ENCODE measurements at places on chromosomes 13 and 19.

DNA sequence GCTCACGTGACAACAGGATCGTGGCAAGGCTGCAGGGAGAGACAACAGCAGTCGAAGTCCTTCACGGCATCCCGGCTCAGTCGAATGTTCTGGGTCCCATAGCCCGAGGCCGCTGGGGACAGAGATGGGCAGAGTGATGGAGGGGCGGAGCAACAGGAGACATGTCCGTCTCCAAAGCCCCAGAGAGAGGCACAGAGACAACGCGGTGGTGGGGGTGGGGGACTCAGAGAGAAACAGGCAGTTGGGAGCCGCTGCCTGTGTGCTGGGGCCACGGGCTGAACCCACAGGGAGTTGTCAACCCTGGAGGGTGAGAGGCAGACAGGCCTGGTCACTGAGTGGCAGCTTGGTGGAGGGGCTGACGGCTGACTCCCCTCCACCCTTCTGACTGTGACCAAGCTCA lies 20.4 kb downstream of the NOSIP start:
- H3K4me3 ChIP-seq = no peak overlapping the region
- no peak overlapping the region for H3K27ac ChIP-seq
- H3K36me3 ChIP-seq = peaks cover 53% of the 10 kb centered on the region
- H3K4me1 ChIP-seq = peaks cover 12% of the 10 kb centered on the region
- no peaks in the 10 kb centered on the region for H3K27me3 ChIP-seq

DNA sequence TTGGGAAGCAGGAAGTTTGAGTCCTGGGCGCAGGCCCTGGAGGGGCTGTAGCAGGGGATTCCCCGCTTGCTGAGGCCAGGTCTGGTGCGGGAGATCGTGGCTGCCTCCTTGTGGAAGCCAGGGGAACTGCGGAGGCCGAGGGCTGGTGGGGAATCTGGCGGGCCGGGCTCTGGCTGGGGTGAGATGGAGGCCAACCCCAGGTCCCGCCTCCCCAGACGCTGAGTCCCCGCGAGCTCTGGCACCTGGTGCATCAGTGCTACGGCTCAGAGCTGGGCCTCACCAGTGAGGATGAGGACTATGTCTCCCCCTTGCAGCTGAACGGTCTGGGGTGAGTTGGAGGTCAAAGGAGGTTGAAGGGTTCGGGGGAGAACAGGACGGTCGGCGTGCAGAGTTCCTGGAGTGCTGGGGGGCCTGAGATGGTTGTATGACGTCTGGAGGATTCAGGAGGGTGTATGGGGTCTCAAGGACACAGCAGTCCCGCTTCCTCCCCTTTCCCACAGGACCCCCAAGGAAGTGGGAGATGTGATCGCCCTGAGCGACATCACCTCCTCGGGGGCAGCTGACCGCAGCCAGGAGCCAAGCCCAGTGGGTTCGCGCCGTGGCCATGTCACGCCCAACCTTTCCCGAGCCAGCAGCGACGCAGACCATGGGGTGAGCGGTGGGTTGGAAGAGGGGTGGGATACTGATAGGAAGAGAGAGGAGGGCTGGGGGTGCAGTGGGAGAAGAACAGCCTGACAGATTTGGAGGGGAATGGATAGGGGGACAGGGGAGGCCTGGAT lies 13.1 kb downstream of the GRAMD1A start:
- peaks cover 68% of the 10 kb centered on the region for H3K36me3 ChIP-seq
- DNase-seq = peak; percentile 91
- H3K27ac ChIP-seq = no peak overlapping the region
- H3K27me3 ChIP-seq = no peaks in the 10 kb centered on the region
- no peak overlapping the region for H3K4me3 ChIP-seq

- no peak overlapping the region for H3K4me3 ChIP-seq
- no peak overlapping the region for H3K27ac ChIP-seq
- H3K36me3 ChIP-seq = no peaks in the 10 kb centered on the region
Observed at GRCh38 chr13:59846845-59847620, 316.7 kb downstream of the DIAPH3 start.

DNA sequence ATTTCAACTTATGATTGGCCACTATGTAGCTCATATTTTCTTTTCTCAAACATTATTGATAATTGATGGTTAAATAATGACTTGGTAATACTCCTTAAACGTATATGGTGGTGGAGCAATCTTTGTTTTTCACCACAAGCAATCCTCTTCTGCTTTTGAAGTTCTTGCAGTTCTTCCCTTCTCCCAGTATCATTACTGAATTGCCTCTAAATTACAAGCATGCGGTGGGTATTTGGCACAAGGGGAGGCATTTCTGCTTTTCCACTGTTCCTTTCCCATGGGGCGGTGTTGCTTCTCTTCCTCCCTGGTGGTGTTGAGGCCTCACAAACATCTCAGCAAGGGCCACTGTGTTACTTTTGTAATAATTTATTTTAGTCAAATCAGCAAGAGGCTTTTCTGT lies 234.4 kb upstream of the RXFP2 start:
- no peaks in the 10 kb centered on the region for H3K4me1 ChIP-seq
- no peaks in the 10 kb centered on the region for H3K36me3 ChIP-seq
- no peak overlapping the region for H3K27ac ChIP-seq
- DNase-seq = no peak

- peaks cover 11% of the 10 kb centered on the region for H3K4me1 ChIP-seq
- H3K36me3 ChIP-seq = no peaks in the 10 kb centered on the region
- DNase-seq = no peak
- H3K27me3 ChIP-seq = no peaks in the 10 kb centered on the region
- no peak overlapping the region for H3K4me3 ChIP-seq
Observed at GRCh38 chr13:77836423-77836822, 82.2 kb downstream of the EDNRB start.

DNA sequence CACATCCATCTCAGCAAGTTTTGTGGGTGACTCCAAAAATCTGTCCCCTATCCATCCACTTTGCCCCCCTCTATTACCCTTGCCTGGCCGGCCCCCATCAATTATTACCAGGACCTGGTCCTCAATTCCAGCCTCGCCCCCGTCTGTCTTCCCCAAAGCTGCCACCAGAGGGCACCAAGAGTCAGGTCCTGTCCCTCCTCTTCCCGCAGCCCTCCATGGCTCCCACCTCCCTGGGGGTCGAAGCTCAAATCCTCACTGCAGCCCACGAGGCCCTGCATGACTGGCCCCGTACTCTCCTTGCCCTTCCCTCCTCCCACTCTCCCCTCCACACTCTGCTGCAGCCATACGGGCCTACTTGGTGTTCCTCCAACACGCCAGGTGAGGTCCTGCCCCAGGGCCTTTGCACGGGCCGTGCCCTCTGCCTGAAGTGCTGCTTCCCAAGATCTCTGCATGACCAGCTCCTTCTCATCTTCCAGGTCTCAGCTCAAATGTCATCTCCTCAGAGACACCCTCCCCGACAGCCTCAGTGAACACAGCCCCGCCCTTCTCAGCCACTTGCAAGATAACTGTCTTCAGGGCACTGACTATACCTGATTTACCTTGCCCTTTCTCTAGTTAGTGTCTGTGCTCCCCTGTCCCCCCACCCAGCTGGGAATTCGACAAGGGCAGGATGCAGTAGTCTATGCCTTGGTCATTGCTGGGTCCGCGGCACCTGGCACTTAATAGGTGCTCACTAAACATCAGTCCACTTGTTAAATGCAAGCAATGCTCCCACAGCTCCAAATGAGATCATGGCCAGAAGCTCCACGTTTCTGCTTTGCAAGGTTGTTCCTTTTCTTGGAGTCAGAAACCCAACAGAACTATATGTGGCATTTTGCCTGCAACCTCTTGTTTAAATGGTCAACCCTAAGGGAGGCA lies 16.8 kb upstream of the SEMA6B start:
- no peak overlapping the region for H3K4me3 ChIP-seq
- H3K27me3 ChIP-seq = peaks cover 66% of the 10 kb centered on the region
- no peak for DNase-seq

GRCh38 chr19:4559569-4559968 lies at the start of gene SEMA6B:
Gene SEMA6B (minus strand): TSS chr19:4559684. CDS start chr19:4558457, 1,227 bp downstream.
- no peaks in the 10 kb centered on the region for H3K36me3 ChIP-seq
- no peaks in the 10 kb centered on the region for H3K27me3 ChIP-seq
- peaks cover 11% of the 10 kb centered on the region for H3K4me1 ChIP-seq
- H3K4me3 ChIP-seq = peak within 1 kb of the TSS; percentile 31

GRCh38 chr13:27920677-27921420 lies 1.0 kb downstream of the PDX1 start:
- H3K27me3 ChIP-seq = peaks cover 100% of the 10 kb centered on the region
- no peaks in the 10 kb centered on the region for H3K36me3 ChIP-seq
- H3K27ac ChIP-seq = no peak overlapping the region
- peaks cover 62% of the 10 kb centered on the region for H3K4me1 ChIP-seq

DNA sequence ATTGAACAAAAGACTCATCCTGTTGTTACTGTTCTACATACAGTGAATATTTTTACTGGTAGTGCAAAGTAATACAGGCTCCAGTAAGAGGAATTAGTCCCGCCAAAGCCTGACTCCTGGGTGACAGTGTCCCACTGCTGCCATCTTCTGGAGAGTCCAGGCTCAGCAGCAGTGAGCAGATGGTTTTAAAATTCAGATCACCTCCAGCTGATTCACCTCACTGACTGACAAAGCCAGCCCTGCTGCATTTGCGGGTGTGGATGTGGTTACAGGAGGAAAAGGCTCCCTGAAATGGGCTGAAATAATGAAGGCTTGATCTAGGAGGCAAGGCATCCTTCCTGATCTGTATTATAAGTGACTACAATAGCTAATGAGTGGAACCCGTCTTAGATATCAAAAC lies 18.3 kb downstream of the PABPC3 start:
- peaks cover 12% of the 10 kb centered on the region for H3K27me3 ChIP-seq
- DNase-seq = no peak
- H3K4me1 ChIP-seq = no peaks in the 10 kb centered on the region
- no peak overlapping the region for H3K4me3 ChIP-seq
- H3K27ac ChIP-seq = no peak overlapping the region

- peaks cover 27% of the 10 kb centered on the region for H3K4me1 ChIP-seq
- no peak overlapping the region for H3K27ac ChIP-seq
- H3K27me3 ChIP-seq = no peaks in the 10 kb centered on the region
- no peak for DNase-seq
- no peaks in the 10 kb centered on the region for H3K36me3 ChIP-seq
- H3K4me3 ChIP-seq = no peak overlapping the region
Observed at GRCh38 chr19:43623889-43624670, 4.7 kb upstream of the ZNF428 start.

DNA sequence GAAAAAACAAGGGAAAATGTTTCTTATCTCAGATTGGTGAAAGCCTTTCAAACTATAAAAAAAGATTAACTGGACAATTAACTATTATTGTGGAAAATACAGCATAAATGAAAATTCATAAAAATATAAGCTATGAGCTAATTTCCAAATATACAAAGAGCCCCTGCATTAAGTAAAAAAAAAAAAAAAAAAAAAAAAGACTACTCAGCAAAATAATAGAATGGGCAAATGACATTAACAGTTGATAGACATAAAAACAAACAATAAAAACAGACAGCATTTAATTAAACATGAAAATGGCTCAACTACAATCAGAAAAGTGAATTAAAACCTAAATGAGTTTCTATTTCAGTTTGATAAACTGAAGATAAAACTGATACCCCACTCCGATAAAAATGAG lies 77.5 kb downstream of the RBM26 start:
- H3K36me3 ChIP-seq = peaks cover 56% of the 10 kb centered on the region
- H3K4me3 ChIP-seq = no peak overlapping the region
- no peak overlapping the region for H3K27ac ChIP-seq
- no peaks in the 10 kb centered on the region for H3K27me3 ChIP-seq

DNA sequence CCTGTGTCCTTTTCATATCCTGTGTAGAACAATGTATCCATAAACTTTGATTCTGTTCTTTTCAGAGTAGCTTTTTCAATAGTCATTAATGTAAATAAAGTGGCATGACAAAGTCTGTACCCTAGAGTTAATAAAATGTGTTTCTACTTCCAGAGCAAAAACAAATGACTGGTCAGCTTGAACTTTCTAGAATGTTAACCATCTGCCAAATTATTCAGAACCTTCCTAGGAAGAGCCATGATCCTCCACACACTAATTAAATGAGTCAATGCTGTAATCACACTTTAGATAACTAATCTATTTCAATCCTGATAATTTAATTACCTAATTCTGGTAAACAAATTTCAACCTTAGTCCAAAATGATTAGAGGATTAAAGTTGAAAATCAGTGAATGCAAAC lies 73.2 kb downstream of the DIAPH3 start:
- no peak overlapping the region for H3K4me3 ChIP-seq
- no peaks in the 10 kb centered on the region for H3K36me3 ChIP-seq
- H3K27me3 ChIP-seq = no peaks in the 10 kb centered on the region
- DNase-seq = no peak
- no peak overlapping the region for H3K27ac ChIP-seq

DNA sequence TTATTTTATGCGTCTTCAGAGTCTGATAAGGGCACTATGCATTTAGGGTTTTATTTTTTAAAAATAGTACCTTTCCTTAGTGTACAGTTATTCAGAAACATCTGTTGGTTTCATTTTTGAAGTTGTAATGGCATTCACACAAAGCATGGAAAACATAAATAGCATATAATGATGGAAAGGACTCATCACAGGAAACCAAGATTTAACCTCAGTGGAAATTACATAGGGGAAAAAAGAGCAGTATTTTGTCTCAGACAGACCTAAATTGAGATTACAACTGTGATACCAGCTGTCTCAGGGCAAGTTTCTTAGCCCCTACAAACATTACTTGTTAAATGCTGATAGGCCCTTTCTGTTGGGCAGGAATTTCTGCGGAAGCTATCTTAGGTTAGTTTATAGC lies 57.2 kb downstream of the NHLRC3 start:
- no peak overlapping the region for H3K4me3 ChIP-seq
- H3K4me1 ChIP-seq = no peaks in the 10 kb centered on the region
- DNase-seq = no peak
- H3K36me3 ChIP-seq = no peaks in the 10 kb centered on the region
- no peak overlapping the region for H3K27ac ChIP-seq
- H3K27me3 ChIP-seq = no peaks in the 10 kb centered on the region

GRCh38 chr19:3383121-3383722 lies 16.8 kb downstream of the NFIC start:
- no peak for DNase-seq
- peak overlapping the region; percentile 80 for H3K27ac ChIP-seq
- no peaks in the 10 kb centered on the region for H3K27me3 ChIP-seq
- peaks cover 13% of the 10 kb centered on the region for H3K36me3 ChIP-seq

GRCh38 chr19:19434483-19435045 lies 29.1 kb downstream of the GATAD2A start:
- H3K27me3 ChIP-seq = no peaks in the 10 kb centered on the region
- DNase-seq = no peak
- no peak overlapping the region for H3K4me3 ChIP-seq
- H3K36me3 ChIP-seq = no peaks in the 10 kb centered on the region

DNA sequence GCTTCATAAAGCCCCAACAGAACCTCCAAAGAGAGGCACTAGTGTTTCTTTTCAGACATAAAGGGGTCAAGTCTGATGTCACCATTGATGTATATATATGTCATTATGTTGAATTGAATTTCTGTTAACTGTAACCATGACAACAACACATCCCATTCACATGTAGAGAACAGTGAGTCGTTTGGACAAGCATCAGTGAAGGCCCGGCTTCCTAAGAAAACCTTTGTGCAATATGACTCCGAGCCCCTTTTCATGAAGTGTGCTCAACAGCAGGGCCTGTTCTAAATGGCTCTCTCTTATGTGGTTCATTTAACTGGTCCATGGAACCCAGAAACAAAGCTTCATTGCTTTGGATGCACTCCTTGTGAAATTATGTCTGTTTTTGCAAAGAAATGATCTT lies 67.2 kb upstream of the UBL3 start:
- H3K27ac ChIP-seq = no peak overlapping the region
- peaks cover 32% of the 10 kb centered on the region for H3K4me1 ChIP-seq
- DNase-seq = no peak
- H3K27me3 ChIP-seq = no peaks in the 10 kb centered on the region
